ENCODE measurements at places on chromosomes 6 and 20.

DNA sequence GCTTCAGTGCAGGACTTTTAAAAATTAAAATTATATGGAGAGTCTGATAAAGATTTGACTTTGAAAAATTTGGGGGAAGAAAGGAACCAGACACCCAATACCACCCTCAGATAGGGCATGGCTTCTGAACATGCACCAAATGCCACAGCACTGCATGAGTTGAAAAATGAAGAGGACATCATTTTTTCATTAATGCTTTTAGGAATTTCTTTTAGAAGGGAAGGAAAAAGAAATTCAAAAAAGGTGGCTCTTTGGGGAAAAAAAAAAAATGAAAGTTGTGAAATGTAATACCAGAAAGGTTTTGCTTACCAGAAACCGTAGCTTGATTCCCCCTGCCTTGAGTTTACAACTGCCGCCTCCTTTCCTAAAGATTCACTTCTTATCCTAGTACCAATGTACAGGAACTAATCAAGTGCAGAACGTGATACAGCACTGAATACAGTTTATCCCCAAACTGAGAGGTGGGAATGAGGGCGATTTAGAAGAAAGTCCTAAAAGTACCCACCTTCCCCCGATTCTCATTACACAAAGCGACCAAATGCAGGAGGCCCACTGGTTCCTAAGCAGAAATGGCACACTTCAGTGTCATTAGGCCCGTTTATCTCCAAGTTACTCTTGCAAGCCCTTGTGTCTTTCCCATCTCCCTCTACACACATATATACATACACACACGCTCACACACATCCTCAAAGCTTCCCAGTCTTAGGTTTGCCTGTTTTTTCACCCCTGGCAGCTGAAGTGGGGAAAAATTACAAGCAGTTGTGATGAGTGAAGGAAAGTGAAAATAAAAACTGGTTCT is 2.8 kb downstream of the PPP1R10 start:
- no peak for DNase-seq

- DNase-seq = no peak
Observed at GRCh38 chr6:41190791-41191190, 10.2 kb downstream of the TREML2 start.

DNA sequence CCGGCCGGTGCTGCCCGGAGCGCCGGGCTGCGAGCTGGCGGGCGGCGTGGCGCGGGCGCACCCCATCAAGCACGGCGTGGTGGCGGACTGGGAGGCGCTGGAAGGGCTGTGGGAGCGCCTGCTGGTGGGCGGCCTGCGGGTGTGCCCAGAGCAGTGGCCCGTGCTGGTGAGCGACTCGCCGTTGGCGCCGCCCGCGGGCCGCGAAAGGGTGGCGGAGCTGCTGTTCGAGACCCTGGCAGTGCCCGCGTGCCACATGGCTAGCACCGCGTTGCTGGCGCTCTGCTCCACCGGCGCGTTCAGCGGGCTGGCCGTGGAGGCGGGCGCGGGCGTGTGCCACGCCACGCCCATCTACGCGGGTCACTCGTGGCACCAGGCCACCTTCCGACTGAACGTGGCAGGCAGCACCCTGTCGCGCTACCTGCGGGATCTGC is 517 bp downstream of the ACTL10 start:
- no peak for DNase-seq

- DNase-seq = peak; percentile 39
Observed at GRCh38 chr6:133837801-133838349, 51.0 kb upstream of the TCF21 start.

- DNase-seq = no peak
Observed at GRCh38 chr20:50737352-50737751, 6.0 kb downstream of the PARD6B start.

DNA sequence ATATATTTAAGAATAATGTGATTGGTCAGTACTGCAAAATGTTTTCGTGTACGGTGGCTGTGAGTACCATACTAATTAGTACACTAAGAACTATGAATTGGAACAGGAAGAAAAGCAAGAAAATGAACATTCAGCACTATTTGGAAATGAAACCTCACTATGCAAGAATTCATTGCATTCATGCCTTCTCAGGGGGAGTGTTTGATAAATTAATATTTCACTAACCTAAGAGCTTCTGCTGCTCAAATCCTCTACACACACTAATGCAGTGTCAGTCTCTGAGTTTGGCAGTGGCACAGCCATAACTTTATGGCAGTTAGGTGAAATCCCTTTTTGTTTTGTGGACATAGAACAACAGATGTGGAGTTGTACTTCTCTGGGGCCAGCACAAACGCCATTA is 60.1 kb downstream of the SLC16A10 start:
- no peak for DNase-seq

DNA sequence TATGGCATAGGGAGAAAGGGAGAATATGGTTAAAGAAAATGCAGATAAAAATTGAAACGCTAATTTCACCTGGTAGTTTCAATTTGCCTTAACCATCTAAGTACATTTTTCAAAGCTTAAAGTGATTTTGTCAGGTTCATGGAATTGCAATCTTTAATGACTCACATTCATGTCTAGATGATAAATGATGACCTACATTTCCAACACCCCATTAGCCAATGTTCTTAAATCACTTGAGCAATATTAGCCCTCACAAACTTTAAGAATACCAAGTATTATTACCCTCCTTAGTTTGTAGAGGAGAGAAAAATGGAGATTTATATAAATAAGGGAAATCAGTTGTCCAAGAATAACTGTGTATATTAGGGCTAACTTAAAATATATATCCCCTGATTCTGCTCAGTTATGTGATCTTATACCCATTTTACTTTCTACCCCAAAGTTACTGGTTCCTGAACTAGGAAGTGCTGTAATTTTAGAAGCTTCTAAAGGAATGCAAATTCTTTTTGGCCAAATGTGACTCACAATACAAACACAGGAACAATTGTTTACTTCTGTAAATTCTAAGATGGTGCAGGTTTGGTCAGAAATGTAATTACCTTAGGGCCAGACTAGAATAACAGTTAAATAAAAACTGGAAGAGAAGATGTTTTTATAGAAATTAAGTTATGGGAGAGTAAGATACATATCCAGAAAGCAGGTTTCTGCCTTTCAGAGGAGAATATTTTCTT is 34.5 kb downstream of the TPBG start:
- DNase-seq = no peak

DNA sequence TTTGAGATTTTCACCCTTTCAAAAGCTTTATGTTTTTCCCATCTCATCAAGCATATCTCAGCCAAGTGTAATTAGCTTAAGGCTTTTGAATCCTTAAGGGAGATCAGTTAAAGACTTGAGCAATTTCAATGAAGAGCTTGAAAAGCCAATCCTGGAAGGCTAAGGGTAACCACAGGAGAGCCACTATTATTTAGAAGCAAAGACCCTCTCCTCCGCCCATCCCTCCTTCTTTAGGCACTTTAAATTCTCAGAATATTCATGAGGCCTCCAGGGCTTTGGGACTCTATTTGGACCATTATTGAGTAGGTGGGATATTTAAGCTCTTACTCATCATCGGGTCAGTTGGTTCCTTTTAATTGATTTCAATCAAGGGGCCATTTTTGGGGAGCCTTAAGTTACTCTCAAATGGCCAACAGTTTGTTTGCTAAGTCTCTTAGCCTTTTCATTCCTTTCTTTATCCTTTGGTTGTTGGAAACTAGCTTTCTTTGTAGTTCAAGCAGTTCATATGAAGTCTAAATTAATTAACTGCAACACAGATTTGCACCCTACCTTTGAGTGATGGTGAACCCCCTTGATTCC is 567.2 kb downstream of the KIF16B start:
- DNase-seq = no peak

- no peak for DNase-seq
Observed at GRCh38 chr6:136524936-136525413, 25.2 kb downstream of the MAP7 start.

DNA sequence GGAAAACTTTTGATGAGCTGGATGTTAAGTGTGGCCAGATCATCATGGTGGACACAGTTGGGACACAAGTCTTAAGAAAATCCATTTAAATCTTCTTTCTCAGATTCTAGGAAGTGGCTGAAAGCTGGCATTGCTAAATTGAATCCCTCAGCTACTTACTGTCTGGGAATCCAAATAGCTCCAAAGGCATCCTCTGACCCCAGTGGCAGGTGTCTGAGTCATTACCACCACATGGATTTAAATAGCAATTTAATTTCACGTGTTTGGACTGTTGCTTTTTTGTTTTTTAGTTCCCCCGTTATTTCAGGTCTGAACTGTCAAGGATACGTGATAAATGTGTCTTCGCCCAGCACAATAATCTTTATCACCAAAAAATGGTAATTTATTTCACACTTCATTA is 33.2 kb upstream of the HDGFL1 start:
- no peak for DNase-seq

DNA sequence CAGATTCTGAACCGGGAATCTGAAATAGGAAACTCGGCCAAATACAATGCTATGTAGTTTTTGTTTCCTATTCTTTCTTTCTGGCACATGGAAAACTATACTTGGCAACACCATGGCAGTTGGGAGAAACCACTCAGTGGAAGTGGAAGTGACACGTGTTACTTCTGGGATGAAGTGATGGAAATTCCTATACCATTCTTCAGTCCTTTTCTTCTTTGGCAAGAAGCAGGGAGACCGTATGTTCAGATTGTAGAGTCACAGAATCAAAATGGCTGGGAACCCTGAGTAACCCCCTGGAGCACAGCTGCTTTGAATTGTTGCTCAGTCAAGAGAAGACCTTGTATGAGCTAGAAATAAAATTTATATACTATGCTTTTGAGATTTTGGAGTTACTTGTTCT is 18.8 kb upstream of the TINAG start:
- no peak for DNase-seq

DNA sequence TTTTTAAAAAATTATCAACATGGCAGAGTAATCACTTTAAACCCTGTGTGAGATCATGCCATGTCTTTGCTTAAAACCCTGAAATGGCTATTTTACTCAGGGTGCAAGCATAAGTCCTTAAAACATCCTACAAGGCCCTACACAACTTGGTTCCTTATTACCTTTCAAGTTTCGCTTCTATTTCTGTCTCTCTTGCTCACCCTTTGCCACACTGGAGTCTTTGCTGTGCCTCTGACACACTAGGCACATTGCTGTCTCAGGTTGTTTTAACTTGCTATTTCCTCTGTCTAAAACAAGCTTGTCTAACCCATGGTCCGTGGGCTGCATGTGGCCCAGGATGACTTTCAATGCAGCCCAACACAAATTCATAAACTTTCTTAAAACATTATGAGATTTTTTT is 55.6 kb downstream of the KIAA0408 start:
- no peak for DNase-seq

- no peak for DNase-seq
Observed at GRCh38 chr6:39941138-39941537, 6.9 kb upstream of the MOCS1 start.

GRCh38 chr6:75603106-75603420 is 1.4 kb downstream of the SENP6 start:
- DNase-seq = no peak

Measured in CD4-positive, alpha-beta T cell treated with Interleukin-6 at 100 ng/mL for 8 hours (primary cell).